ENCODE measurements at places on chromosomes 4 and X. TPM values are rescaled to one million over a fixed set of nuclear protein-coding genes. Genes with fewer than 3 reads are reported as not detected.

The GUCY1B1 gene
- 5.8 TPM for total RNA-seq

The DOK7 gene
- not detected for total RNA-seq

The TCEAL2 gene
- total RNA-seq: 15.1 TPM

GRCh38 chr4:73847526-73848182 lies 5.4 kb upstream of the PF4V1 start:
- DNase-seq: no peak

GRCh38 chr4:125123570-125124109 lies 191.1 kb upstream of the FAT4 start:
- DNase-seq: no peak

GRCh38 chr4:110367156-110367555 lies 108.8 kb upstream of the ENPEP start:
- no peak for DNase-seq

Data from omental fat pad (tissue), 4 donors.